Uterus (tissue), 4 donors: ENCODE measurements at places on chromosomes 16 and 17. TPM values are rescaled to one million over a fixed set of nuclear protein-coding genes. Genes with fewer than 3 reads are reported as not detected.

DNA sequence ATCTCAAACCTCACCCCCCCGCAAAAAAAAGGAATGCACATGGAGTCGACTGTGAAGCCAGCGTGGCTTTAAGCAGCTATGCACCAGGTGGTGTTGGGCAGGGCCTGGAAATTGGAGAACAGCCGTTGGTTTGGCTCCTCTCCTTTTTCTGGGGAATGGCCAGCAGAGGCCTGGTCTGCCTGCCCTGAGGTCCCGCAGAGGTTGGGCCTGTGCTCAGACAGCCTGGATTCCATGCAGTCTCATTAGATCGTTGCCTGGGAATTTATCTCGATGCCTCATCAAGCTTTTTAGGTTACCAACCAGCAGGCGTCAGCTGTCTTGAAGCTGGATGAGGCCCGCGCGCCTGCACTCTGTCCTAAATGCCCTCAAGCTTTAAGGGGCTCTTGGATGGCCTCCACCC lies 9.8 kb downstream of the SLC12A3 start:
- DNase-seq = no peak

DNA sequence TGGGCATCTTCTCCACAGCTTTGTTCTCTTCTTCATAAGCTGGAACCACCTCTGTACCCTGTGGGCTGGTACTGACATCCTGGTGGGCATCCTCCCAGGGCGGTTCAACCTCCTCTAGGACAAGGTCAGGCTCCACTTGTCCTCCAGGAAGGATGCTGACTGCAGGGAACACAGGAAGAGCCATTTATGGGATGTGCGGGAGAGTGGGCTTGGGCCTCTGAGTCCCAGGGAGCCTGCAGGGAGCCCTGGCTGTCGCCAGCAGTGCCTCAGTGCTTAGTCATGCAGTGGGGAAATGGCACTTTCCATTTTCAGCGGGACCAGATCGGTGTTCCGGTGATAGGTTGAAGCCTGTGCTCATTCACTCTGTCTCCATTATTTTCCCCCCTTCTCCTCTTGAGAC lies 20.5 kb downstream of the CNGB1 start:
- DNase-seq = no peak

DNA sequence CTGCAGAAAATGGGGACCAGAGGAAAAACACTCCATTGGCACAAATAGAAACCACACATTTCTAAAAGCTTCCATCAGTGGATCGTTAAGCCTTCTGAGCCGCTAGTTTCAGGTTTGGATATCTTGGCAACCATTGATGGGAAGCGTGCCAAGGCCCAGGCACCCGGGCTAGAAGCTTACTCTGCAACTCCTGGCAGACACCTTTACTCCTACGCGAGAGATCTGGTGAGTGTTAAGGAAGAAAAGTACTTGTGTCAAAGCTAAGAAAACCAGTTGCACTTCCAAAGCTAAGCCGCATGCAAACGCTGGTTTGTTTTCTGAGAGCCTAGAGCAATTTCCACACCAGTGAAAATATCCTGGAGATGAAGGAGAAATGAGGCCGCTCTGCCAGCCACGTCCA lies 472.4 kb downstream of the PMP22 start:
- DNase-seq = peak; percentile 63

- no peak for DNase-seq
Measured at GRCh38 chr16:82079892-82080291, 44.8 kb downstream of the HSD17B2 start.

DNA sequence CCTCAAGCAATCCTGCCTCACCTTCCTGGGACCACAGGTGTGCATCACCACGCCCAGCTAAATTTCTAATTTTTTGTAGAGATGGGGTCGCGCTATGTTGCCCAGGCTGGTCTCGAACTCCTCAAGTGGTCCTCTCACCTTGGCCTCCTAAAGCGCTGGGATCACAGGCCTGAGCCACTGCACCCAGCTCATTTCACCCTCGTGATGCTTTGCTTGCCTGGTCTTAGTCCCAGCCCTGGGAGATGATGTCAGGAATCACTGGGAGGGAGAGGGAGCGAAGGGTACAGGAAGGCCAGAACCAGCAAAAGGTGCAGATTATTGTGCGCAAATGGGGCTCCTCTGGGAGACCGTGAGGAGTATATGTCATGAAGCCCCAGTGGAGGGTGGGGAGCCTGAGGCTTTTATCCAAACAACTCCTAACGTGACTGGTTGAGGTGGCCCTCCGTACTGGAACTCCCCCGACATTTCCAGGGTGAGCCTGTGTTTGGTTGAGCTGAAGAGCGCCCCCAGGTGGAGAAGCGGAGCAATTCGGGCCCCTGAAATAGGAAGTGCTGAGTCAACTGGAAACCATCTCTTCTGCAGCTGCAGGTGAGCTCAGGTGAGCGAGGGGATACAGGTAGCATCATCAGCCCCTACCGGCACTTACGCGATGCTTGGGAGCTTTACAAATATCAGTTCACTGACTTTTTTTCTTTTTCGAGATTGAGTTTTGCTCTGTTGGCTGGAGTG lies 41.2 kb upstream of the HAPSTR1 start:
- no peak for DNase-seq

- DNase-seq = peak; percentile 10
Measured at GRCh38 chr17:79948406-79948944, 87.2 kb downstream of the TBC1D16 start.

- no peak for DNase-seq
Measured at GRCh38 chr17:55347341-55347740, 74.3 kb downstream of the MMD start.

DNA sequence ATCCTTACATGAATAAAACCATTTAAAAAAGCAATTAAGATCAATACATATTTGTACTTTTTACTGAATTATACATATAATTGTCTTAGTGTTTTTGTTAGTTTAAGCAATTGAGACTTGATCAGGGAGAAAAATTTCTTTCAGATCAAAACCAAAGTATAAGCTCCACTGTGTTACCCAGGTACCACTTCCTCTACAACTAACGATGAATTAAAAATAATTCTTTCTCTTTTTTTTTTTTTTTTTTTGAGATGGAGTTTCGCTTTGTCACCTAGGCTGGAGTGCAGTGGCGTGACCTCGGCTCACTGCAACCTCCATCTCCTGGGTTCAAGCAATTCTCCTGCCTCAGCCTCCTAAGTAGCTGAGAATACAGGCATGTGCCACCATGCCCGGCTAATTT lies 6.8 kb downstream of the FBXO47 start:
- DNase-seq = no peak

DNA sequence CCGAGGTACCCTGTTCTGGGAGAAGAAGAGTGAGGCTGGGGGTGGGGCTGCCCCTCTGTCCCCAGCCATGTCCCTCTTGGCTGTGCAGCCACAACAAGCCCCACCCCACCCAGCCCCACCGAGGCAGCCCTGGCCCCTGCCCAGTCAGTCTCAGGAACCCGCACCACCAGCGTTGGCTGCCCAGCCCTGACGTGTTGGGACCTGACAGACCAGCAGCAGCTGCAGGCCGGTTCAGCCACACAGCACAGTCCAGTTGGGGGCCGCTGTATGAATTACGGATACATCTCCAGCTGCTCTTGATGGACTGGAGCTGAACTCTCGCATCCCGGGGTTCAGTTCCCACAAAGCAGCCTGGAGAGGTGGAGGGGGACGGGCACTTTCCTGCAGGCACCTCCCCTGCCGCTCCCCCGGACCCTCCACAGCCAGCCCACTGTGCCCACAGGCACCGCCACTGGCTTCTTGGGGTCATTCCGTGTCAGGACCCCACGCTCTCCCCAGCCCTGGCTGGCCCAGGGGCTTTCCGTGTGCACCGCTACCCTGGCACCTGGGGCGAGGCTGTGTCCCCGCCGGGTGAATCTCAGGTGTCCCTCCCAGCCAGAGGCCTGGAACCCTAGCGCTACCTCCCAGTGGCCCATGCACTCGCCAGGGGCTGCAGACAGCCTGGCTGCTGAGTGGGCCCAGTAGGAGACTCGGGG lies 7.1 kb downstream of the CDH15 start:
- no peak for DNase-seq

GRCh38 chr16:8589900-8590688 lies at the start of gene TMEM114:
TMEM114 (minus strand) TSS chr16:8590511; CDS start chr16:8589838, 673 bp downstream.
- no peak for DNase-seq

GRCh38 chr16:2194852-2195321 lies 1.5 kb downstream of the CASKIN1 start:
- no peak for DNase-seq

- DNase-seq = no peak
Measured at GRCh38 chr16:55052741-55053415, 122.2 kb downstream of the IRX5 start.

- DNase-seq = no peak
Measured at GRCh38 chr16:11611871-11612664, 25.3 kb upstream of the LITAF start.

- DNase-seq = no peak
Measured at GRCh38 chr16:88408561-88409142, 25.9 kb downstream of the ZNF469 start.

- no peak for DNase-seq
Measured at GRCh38 chr16:23466162-23466885, 13.3 kb upstream of the COG7 start.

- DNase-seq = no peak
Measured at GRCh38 chr16:27193300-27193990, 9.9 kb upstream of the KDM8 start.

Gene CCL8
- 0.70 TPM for total RNA-seq

Gene HS3ST2
- not detected for total RNA-seq

Gene LITAF
- 46.9 TPM for total RNA-seq

Gene MSLN
- 20.0 TPM for total RNA-seq
